ENCODE measurements at places on chromosomes 2 and 18.
A peak's percentile ranks its signal among the peaks of the same experiment; 100 is the strongest.

GRCh38 chr18:22975508-22975907 is 42.4 kb downstream of the RBBP8 start:
- DNase-seq, result no peak

DNA sequence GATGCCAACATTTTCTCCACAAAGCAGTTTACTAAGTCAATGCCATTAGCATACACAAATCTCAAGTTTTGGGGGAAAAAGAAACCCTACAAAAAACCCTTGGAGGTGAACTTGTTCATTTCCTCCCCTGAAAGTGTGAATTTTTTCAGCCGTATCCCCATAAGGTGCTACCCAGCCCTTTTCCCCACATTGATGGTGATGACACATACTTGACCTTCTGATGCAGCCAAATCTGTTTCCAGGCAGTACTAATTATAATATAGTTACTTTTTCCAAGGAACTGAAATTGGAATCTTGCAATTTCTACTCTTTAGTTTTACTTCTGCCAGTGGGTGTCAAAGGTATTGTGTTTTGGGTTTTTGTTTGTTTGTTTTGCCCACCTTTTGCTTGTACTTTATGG is 474.5 kb downstream of the TGIF1 start:
- no peak for DNase-seq

DNA sequence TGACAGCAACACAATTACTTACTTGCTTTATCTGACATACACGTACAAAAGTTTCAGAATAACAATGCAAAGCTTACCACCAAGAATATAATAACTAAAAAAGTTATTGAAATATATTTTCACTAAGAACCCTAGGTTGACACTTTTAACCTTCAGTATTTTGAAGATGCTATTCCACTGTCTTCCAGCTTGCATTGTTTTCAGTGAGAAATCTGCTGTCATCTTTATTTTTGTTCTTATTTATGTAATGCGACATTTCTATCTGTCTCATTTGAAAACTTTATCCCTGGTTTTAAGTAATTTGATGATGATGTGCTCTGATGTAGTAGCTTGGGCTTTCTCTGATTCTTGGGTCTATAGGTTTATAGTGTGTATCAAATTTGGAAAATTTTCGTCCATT is 165.0 kb upstream of the SMIM21 start:
- DNase-seq, result no peak

GRCh38 chr2:86434290-86434689 is 6.9 kb upstream of the KDM3A start:
- no peak for DNase-seq

DNA sequence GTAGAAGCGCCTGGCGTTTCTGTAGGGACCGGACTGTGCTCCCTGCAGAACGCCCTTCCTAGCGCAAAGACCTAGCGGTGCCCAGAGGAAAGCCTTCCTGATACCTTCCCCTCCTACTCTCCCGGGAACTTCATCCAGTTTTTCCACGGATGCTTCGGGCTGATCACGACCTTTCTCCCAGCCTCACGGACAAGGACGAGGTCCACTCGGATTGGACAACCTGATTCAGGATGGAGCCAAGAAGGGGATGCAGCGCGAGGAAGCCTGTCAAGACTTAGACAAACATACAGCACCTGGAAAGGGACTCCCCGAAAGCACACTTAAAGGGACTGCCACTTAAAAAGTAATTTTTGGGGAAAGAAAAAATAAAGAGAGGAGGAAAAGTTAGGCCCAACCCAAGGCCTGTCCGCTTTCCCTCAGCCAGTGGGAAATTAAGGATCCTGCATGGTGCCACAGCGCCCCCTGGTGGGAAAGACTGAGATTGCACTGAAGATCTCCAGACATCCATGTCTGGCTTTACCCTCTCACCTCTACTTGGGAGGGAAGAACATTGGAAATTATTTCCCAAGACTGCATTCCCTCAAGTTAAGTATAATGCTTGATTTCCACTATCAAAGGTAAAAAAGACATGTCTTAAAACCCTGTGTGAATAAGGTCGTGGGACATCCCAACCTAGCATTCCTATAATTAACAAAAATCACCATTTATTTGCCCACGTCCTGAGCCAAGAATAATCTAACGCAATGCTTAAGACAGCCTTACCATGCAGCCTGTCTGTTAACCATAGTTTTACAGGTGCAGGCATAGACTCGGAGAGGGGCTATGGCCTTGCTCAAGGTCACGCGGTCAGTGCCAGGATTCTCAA is 13.4 kb upstream of the COPS8 start:
- DNase-seq, result no peak

DNA sequence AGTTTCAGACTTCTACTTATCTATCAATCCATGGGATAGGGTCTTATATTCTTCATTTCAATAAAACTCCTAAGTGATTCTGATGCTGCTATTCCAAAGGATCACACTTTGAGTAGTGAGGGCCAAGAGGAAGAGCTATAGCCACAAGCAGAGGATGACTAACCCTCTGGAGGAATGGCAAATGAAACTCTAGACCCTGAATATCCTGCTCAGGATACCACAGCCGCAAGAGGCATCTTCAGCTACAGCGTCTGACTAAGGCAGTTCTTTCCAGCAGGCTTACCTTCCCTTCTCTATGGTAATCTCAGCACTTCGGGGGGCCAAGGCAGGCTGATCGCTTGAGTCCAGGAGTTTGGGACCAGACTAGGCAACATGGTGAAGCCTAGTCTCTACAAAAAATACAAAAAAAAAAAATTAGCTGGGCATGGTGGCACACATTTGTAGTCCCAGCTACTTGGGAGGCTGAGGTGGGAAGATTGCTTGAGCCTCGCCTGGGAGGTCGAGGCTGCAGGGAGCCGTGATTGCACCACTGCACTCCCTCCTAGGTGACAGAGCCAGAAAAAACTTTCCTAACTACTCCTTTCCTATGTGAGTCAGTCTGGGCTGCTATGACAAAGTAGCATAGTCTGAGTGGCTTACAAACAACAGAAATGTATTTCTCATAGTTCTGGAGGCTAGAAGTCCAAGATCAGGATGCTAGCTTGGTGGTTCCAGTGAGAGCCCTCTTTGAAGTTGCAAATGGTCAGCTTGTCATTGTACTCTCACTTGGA is 371.9 kb downstream of the IRS1 start:
- no peak for DNase-seq

GRCh38 chr2:165193178-165193777 is 10.6 kb downstream of the SCN3A start:
- no peak for DNase-seq

DNA sequence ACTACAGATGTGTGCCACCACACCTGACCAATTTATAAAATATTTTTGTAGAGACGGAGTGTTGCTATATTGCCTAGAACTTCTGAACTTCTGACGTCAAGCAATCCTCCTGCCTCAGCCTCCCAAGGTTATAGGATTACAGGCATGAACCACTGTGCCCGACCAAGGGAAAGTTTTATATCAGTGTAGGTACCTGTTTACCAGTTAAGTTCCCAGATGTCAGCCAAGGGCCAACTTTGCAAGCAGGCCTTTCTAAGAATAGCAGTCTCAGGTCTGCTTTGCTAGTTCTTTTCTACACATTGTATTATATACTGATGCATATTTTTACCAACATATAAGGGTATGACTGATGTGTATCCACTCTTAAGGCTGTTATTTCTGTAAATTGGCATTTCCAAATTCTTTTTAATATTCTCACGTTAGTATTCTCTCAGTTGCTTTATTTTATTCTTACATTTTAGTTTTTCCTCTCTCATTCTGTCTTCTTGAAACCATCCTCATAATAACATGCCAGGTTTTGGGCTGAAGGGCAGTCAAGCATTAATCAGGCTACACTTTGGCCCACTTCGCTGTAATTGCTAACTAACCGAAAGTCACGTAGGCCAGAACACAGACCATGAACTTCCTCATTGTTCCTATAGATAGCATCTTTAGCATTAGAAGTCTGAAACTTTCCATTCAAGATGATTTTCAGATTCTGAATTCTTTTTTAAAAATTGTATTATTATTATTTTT is 25.0 kb upstream of the CXXC1 start:
- no peak for DNase-seq

- DNase-seq, result no peak
Observed at GRCh38 chr2:239146011-239146641, 254.7 kb downstream of the HDAC4 start.

GRCh38 chr2:64453770-64454385 is at the start of gene LGALSL:
TSS of gene LGALSL (plus strand) at chr2:64454162. CDS start at chr2:64454546, 384 bp downstream.
- DNase-seq, result peak; percentile 37

DNA sequence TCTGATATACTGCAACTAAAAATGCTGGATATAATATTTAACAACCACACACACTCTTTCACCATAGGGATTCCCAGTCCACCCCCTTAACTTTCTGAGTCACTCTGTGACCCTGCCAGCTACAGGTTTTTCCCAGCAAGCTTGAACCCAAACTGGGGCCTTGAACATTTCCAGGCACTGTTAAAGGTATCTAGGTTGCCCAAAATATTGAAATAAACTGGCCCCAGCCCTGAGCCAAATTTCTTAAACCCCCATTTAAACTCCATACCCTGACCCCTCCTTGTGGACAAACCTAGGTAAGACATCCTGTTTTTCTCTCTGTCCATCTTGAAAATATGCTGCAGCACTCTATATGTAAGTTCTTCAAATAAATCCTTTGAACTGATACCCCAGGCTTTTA is 19.7 kb upstream of the DCTN1 start:
- no peak for DNase-seq

GRCh38 chr2:55076721-55077120 is 26.5 kb upstream of the RTN4 start:
- DNase-seq, result no peak

DNA sequence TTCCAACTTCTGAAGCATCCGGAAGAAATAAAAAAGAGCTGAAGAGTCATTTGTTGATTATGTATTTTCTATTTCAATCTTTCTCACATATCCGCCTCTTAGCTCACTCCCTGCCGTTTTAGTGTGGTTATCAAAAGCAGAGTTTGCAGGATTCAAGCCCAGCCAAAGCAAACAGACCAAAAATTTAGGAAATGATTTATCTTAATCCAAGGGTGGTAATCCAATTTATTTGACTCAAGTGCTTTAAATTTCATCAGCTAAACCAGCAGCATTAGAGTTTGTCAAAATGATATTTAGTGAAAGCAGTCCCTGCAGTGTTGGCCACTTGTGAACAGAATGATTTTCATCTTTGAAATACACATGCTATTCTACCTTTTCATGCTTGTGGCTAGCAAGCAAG is 129.3 kb upstream of the CCDC68 start:
- no peak for DNase-seq

DNA sequence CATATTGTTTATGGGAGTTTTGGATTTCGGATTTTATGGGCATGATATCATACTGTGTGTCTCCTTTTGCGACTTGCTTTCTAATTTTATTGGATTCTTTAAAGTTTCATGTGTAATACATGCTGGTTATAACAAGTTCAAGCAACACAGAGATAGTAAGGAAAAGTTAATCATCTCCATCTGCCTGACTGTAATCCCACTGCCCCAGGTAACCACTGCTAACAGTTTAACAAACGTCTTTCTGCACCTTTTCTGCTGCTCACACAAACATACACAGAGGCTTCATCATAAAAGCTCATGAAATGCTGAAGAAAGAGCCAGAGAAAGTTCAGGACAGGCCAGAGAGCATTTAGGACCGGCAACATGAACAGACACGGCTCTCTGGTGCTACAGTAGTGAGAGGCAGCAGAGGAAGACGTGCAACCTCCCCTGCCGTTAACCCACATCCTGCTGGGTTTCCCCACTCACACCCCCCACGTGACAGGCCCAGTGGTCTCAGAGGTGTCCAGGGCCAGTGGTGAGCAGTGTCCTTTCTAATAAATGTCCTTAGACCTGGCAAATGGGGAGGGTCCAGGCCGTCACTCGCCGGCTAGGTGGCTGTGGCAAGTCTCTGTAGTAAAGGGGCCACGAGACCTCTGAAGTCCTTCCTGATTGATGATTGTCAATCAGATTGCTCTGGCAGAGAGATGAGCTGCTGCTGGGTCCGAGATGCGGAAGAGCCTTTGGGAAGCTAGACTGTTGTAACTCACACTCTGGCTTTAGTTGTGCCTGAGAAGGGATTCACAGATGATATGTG is 43.0 kb upstream of the SLC1A4 start:
- DNase-seq, result no peak

DNA sequence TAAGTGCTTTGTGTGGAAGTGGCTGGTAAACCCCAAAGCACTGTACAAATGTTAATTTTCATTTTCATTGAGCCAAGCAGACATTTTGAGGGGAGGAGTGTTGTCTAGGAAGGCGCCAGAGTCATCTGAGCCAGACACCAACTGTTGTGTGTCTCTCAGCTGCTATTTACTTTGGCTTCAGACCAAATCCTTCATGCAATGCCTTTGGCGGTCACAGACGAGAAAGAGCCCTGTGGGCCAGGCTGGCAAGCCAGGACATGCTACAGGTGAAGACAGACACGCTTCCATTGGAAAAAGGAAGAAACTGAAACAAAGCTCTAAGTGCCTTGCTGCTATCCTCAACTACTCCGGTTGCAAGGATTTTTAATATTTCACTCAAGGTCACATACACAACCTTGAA is 115.4 kb upstream of the CDC42EP3 start:
- no peak for DNase-seq

DNA sequence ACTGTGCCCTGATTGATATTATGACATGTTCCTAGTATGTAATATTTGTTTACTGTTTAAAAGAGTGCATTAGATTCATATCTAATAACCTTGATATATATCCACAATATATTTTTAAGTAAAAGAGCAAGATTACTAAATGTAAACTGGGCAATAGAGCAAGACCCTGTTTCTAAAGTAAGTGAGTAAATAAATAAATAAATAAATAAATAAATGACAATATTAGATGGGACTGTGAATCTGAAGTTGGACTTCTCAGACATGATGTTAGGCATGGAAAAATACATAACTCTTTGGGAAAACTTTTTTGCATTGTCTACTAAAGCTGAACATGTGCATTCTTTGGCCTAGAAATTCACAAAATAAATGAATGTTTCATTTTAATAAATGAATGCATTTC is 164.7 kb downstream of the CCDC178 start:
- no peak for DNase-seq

- no peak for DNase-seq
Observed at GRCh38 chr2:20629581-20630171, 21.2 kb downstream of the HS1BP3 start.

GRCh38 chr2:46326231-46326980 is 29.2 kb downstream of the EPAS1 start:
- no peak for DNase-seq

- no peak for DNase-seq
Observed at GRCh38 chr2:40192864-40193669, 258.8 kb downstream of the SLC8A1 start.

GRCh38 chr18:73101977-73102376 is 234.2 kb upstream of the NETO1 start:
- DNase-seq, result no peak

- DNase-seq, result no peak
Observed at GRCh38 chr18:47901624-47902362, 28.7 kb downstream of the SMAD2 start.

- DNase-seq, result no peak
Observed at GRCh38 chr2:47022186-47022765, 106.7 kb upstream of the MCFD2 start.
